ENCODE measurements at places on chromosomes 5 and 9.
A peak's percentile ranks its signal among the peaks of the same experiment; 100 is the strongest.

DNA sequence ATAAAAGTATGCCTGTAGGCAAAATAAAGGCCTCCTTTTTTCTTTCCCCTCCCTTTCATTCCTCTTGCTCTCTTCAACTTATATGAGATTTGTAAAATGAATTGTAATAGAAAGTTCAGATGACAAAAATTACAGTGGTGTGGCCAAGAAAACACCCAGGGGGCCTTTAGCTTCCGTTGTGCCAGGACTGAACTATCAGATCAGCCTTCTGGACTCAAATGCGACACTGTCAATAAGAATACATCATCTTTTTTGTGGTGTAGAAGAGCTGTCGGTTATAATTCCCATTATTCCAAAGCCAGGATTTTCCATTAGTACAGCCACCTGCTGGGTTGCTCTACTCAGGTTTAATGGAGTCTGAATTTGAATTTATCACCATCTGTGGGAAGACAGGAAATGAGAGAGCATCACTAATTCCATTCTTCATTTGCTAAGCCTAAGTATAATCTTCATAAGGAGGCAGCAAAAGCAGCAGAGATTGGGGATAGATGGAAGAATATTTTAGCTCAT, 443.4 kb downstream of the ANXA1 start:
- no peak for DNase-seq

- no peak for DNase-seq
These were observed 92.5 kb downstream of the MSX2 start for GRCh38 chr5:174816858-174817257.

- DNase-seq = peak; percentile 51
These were observed 60.5 kb downstream of the ASTN2 start for GRCh38 chr9:117354244-117354847.

GRCh38 chr5:160165137-160166068, 46.2 kb upstream of the PWWP2A start:
- DNase-seq = no peak

GRCh38 chr9:85516976-85517637, 224.6 kb downstream of the AGTPBP1 start:
- no peak for DNase-seq

DNA sequence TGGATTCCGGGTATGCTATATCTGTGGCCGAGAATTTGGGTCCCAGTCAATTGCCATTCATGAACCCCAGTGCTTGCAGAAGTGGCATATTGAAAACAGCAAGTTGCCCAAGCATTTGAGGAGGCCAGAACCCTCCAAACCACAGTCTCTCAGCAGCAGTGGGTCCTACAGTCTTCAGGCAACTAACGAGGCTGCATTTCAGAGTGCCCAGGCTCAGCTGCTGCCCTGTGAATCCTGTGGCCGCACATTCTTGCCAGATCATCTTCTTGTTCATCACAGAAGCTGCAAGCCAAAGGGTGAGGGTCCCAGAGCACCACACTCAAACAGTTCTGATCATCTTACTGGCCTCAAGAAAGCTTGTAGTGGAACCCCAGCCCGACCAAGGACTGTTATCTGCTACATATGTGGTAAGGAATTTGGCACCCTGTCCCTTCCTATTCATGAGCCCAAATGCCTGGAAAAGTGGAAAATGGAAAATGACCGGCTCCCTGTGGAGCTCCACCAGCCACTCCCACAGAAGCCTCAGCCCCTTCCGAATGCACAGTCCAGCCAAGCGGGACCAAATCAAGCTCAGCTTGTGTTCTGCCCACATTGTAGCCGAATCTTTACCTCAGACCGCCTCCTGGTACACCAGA, 23.0 kb downstream of the ZNF474 start:
- DNase-seq = no peak

GRCh38 chr5:160033546-160034252, 24.8 kb downstream of the TTC1 start:
- DNase-seq = no peak

GRCh38 chr5:123000731-123001130, 35.8 kb downstream of the PPIC start:
- DNase-seq = no peak

DNA sequence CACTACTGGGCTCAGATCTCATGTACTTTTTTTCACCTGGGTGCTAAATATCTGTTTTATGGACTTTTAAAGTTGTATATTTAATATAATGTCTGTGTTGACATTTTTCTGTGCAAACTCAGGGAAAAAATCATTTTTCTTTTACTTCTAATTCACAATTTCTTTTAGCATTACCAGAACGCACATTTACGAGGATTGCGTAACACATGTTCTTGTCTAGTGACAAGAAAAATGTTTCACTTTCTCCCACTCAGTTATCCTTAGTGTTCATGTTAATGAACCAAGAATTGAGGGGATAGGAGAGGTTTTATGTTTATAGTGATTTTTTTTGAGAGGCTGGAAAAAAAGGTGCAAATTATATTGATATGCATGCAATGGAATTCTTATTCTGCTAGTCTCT, 86.3 kb upstream of the PJA2 start:
- DNase-seq = no peak

DNA sequence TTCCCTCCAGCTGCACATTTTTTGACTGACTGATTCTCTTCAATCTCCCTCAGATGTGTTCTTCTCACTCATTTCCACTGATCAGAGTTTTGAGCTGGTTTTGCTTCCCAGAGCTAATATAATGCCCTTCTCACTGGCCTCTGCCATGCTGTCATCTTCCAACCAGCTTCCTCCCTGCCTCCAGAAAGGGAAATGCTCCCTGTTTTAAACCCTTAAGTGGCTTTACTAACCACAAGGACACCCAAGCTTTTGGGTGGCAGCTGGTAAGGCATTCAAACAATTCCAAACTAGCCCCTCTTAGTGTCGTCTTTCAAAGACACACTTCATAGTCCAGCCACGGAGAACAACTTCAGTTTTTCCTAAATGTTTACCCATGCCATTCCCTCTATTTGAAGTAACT, 172.5 kb downstream of the CRB2 start:
- DNase-seq = no peak

GRCh38 chr5:59177644-59178043, 594.8 kb downstream of the RAB3C start:
- no peak for DNase-seq

DNA sequence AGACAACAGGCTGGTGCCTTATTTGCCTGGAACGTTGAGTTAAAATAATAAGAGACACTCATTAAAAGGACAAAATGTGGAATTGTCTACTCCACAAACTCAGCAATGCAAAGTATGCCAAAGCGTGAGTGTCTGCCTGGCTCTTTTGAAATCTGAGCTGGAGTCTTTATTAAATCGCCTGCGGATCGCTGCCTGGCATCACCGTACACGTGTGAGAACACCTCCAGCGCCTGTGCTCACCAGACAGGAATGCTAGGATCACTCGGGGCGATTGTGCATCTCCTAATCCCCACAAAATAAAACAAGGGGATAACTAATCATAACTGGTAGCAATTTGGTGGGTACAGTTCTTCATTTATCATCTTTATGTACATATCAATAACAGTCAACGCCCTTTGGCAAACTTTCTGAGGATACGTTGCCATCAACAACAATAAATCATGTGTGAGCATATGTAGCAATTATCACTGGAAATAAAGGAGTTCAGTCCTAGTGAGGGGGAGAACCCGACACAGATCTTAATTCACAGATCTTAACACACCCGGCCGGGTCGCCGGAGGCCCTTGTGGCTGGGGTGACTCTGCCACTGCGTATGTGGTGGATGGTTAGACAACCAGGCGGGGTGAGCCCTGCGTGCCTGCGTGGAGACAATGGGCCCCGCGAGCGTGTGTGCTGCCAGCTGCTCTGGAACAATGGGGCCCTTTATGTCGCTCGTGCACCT, 284.9 kb upstream of the IRX1 start:
- peak; percentile 71 for DNase-seq

DNA sequence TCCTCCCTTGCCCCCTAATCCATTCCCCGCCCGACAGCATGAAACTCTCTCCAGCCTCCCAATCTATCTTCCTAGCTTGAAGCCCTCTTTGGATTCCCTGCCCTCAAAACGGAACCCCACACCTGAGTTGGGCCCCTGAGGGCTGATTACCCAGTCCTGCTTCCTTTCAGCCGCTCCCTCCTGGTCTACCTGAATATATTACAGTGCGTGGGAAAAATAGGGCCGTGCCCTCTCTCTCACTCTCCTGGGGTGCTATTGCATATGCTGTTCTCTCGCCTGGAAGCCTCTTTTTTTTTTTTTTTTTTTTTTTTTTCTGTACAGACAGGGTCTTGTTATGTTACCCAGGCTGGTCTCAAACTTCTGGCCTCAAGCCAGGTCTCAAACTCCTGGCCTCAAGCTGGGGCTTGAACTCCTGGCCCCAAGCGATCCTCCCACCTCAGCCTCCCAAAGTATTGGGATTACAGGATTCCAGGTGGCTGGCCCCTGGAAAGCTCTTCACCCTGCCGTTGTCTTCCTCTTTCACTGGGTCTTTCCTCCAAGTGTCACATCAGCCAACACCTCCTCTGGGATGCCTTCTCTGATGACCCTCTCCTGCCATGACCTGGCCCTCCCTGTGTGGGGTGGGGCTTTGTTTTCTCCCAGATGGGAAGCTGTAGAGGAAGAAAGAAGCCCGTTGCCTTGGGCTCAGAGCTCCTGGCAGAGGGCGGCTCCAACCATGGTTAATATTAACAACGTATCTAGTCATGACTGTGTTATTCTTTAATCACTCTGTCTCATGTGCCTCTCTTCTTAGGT, 8.2 kb downstream of the DNM1 start:
- DNase-seq = no peak

DNA sequence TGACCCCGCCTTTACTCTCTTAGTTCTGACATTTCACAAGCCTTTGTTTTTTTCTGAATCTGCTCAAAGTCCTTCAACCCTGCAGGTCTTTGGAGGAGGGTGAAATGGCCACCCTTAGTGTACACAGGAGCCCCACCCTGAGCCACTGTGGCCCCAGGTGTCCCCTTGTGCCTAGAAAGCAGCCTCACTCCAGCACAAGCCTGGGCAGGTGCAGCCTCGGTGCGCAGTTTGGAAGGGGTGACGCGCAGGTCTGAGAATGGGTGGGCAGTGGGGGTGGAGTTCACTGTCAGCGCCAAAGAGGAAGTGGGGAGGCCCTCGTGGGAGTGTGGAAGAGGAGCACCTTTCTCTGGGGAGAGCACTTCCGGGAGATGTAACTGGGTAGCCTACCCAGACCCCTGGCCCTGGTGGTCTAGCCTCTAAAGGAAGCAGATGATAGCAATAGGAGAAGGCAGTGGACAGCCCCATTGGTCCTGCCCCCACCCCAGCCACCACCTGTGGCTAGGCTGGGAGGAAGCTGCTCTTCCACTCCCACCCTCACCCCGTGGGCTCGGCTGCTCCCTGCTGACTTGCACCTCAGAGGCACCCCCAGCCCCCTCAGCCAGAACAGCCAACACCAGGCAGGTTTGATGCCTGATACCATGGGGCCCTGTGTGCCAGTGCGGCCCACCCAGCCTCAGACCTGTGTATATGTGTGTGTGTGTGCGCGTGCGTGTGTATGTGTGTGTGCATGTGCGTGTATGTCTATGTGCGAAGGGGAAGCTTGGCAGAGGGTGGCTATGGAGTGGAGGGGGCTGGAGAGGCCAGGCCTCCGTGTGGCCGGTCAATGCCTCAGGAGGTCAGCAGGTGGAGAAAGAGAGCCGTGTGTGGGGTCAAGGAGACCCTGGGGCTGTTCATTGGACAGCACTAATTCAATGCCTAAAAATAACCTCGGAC, 16.8 kb upstream of the DAB2IP start:
- DNase-seq = no peak

DNA sequence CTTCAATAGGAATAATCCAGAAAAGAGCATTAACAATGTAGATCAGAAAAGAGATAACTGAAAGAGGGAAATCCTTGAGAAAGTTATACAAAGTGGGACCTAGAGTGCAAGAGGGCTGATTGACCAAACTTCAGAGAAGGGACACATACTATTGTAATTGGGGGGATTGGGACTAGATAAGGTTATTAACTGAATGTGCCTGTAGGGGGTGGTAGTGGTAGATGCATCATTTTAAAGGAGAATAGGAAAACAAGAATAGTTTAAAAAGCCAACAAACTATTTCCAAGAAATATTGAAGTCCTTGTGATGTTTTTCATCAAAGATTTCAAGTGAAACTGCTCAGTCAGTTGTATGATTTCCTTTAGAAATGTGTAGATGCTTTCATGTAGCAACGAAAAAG, 468.5 kb downstream of the TAF11L14 start:
- no peak for DNase-seq

DNA sequence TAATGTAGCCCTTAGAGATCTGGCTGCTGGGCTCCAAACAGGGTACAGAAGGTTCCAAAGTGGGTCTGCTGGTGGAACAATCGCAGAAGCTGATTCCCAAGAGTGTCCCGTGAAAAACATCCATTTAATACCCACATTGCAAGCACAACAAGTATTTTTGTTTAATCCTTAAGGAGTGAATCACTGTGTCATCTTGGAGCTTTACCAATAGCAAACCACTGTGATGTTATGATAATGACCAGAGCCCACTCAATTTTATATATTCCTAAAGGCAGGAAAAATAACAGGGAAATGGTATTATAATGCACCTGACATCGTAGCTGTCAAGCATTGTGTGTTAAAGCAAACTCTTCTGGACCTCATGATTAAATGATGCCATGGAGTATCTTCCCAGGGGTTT, 291.9 kb downstream of the FBXL7 start:
- DNase-seq = no peak

DNA sequence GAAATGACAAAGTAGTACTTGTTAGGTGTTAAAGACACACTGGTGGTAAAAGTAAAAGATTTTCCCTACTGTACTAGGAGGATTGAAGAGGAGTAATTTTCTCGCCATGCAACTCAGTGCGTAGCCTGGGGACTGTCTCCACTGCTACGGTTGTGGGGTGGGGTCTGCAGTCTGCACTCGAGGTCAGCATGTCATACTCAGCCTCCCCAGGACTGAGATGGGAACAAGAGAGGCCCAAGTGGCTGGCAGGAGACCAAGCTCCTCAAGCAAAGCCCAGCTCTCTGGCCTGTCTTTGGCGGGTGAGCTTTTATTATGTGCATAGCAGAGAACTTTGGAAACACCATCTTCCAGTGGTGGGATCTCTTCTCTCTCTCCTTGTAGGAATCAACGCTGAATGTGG, 10.4 kb downstream of the NHP2 start:
- DNase-seq = no peak

DNA sequence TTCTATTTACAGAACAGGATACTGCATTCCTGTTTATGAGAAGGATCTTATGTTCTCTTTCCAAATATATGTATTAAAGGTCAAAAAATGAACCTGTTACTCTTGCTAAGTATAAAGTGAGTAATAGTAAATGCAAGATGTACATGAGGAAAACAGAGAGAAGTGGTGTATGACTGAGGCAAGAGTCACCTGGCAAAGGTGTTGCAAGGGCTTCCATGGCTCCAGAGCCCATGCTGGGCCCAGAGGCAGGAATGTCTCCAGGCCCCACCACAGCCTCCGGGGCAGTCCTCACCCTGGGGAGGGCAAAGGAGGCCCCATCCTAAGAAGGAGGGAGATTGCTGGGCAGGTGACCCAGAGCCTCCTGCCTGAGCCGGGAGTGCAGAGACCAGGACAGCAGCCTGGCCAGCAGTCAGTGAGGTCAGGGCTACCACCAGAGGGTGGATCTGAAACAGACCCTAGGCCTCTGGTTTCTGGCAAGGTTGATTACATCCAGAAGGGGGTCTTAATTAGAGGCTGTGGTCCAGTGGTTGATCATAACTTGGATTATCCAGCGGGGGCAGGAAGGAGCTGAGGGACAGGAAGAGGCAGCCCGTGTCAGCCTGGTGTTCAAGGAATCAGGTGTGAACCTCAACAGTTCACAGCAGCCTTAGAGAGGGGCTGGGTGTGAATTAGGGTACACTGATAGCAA, 57.3 kb upstream of the CPLX2 start:
- DNase-seq = no peak

All from NCI-H526 (cell line).